Skeletal muscle cell (primary cell): ENCODE measurements at places on chromosomes 4 and X.

DNA sequence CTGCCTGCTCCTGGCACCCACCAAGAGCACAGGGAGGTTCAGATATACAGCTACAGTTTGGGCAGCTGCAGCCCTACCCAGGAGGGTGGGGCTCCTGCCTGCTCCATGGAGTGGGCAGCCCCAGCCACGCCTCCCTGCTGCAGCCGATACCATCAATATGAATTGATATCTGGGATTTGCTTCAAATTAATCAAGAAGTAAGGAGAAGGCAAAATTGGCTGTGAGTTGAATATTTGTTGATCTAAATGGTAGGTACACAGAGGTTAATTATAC lies 31.2 kb upstream of the ZNF280C start:
- DNase-seq, result no peak

GRCh38 chr4:78185117-78185516 lies 128.0 kb downstream of the FRAS1 start:
- DNase-seq, result no peak

GRCh38 chr4:110059556-110060191 lies 138.7 kb downstream of the ELOVL6 start:
- DNase-seq, result no peak

DNA sequence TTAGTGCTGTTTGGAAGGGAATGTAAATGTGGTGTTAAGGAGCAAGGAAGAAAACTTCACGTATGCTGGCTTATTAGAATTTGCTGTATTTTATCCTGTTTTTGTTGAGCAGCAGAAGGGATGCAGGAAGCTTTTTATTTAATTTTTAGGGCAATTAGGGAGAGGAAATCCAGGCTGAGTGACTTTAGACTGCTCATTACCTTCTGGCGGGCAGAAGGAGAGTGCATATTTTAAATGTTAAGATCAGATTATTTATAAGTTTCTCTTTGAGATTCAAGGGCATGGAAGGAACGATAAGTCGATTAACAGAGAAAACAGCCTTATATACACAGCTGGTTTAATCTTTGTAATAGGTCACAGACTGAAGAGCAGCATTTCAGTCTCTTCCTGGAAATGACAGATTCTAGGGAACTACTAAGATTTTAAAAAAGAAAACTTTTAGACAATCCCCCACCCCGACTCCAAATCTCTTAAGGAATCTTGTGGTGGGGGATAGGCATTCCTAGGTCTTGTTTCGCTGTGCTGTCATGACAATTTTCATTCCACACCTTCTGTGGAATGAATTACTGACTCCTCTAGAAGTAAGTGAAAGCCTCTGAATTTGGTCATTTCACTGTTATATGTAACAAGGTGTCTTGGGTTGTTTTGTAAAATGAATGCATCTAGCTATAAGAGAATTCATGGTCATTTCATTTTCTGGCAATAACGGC lies 402.5 kb downstream of the RAPGEF2 start:
- DNase-seq, result no peak

DNA sequence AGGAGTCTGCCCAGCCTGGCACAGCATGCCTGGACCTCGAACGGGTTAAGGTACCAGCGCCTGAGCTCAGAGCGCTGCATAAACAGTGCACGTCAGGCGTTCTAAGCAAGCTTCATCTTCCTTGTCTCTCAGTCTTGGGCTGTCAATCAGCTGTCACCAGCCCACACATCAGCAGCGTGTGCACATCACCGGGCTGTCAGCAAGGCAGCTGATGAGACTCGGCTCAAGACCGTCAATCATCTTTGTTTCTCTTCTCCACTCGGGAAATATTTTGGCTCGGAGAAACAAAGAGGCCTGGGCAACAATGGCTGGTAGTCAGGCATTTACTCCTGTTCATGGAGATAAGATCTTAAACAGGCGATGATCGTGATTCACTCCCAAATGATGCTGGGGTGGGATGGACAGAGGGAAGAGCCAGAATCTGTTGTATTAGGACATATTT lies 141.3 kb downstream of the LDB2 start:
- no peak for DNase-seq

GRCh38 chrX:110519906-110520452 lies 161.3 kb downstream of the RTL9 start:
- no peak for DNase-seq

- DNase-seq, result no peak
Observed at GRCh38 chr4:81355136-81355535, 116.6 kb downstream of the RASGEF1B start.

DNA sequence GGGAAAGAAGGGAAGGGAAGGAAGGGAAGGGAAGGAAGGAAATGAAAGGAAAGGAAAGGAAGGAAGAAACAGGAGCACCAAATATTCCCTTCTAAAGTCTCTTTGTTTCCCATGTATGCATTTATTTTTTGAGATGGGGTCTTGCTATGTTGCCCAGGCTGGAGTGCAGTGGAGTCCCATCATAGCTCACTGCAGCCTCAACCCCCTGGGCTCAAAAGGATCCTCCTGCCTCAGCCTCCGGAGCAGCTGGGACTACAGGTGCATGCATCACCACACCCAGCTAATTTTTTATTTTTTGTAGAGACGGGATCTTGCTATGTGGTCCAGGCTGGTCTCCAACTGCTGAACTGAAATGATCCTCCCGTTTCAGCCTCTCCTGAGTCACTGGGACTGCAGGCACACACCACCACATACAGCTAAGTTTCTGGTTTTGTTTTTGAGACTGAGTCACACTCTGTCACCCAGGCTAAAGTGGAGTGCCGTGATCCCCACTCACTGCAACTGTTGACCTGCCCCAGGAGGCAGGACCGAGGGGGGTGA lies 102.8 kb downstream of the CRLF2 start:
- DNase-seq, result no peak

- no peak for DNase-seq
Observed at GRCh38 chr4:26192899-26193869, 127.6 kb upstream of the RBPJ start.

GRCh38 chrX:29634516-29634915 lies 580.8 kb upstream of the MAGEB2 start:
- no peak for DNase-seq

- DNase-seq, result no peak
Observed at GRCh38 chr4:11402192-11402591, 26.5 kb downstream of the HS3ST1 start.

DNA sequence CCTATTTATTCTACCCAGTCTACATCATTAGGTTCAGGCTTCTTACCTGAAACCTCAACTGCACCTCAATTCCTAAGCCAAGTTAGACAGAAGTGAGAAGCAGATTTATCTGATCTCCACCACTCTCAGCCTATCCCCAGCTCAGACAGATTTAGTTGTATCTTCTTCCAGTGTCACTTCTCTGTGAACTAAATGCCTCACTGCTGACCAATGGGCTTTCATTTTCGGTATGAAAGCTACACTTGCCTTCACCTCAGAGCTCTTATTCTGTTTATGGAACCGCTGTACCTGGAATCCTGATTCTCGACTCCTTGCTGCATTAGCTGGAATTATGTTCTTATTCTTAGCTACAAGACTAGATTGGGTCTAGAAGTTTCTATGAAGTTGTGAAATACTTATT lies 833.2 kb downstream of the CCSER1 start:
- no peak for DNase-seq

DNA sequence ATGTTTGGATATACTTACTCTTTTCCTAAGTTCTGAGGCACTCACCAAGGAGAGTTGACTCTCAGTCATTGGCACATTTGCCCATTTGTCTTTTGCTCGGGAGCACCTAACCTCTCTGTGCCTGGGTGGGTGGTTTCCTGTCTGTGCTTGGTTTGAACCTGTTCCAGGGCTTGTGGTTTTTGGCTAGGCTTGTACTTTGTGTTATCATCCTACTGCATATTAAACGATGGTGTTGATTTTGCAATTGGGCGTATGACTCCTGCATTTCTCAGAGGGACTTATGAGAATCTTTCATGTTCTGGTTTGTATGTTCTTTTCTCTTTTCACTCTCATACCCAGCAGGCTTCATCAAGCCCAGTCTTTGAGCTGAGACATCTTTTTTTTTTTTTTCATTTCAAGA lies 161.7 kb downstream of the BTC start:
- peak; percentile 98 for DNase-seq

DNA sequence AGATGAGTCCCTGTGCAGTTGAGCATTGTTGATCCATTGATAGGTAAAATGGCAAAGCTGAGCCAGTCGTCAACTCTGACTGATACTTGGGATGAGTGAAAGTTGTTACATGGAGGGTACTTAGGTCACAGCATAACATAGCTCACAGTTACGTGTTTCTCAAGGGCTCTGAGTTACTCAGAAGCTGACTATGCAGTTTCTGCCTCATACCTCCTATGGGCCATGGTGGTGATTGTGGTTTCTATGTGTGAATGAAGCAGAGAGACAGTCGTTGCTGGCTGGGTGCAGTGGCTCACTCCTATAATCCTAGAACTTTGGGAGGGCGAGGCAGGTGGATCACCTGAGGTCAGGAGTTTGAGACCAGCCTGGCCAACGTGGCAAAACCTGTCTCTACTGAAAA lies 30.8 kb downstream of the FRMPD3 start:
- DNase-seq, result no peak

- DNase-seq, result no peak
Observed at GRCh38 chr4:87423317-87424098, 1.1 kb downstream of the NUDT9 start.
